Activated CD8-positive, alpha-beta memory T cell treated with anti-CD3 and anti-CD28 coated beads for 1 hour (primary cell): ENCODE measurements at places on chromosomes 16 and 17.

GRCh38 chr16:26752166-26752565 lies 314.6 kb upstream of the C16orf82 start:
- DNase-seq: no peak

DNA sequence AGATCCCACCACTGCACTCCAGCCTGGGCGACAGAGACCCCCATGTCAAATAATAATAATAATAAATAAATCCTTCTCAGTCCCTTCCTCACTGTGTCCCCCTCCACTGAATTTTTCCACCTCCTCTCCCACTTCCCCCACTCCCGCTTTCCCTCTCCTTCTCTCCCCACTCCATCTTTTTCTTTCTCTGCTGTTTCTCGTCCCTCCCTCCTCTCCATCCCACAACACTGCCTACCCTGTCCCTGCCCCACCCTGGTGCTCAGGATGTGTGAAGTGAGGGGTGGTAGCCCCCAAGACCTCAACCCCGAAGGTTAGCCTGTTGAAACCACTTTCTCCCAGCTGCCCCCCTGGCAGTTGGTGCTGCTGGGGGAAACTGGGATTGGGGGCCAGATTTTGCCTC lies 34.4 kb upstream of the STH start:
- DNase-seq: no peak

- DNase-seq: no peak
These were observed 42.8 kb downstream of the METRNL start for GRCh38 chr17:83121921-83122820.

GRCh38 chr16:55152875-55153390 lies 171.1 kb upstream of the IRX6 start:
- DNase-seq: no peak

- DNase-seq: no peak
These were observed 146.5 kb upstream of the CDH11 start for GRCh38 chr16:65268331-65268730.

DNA sequence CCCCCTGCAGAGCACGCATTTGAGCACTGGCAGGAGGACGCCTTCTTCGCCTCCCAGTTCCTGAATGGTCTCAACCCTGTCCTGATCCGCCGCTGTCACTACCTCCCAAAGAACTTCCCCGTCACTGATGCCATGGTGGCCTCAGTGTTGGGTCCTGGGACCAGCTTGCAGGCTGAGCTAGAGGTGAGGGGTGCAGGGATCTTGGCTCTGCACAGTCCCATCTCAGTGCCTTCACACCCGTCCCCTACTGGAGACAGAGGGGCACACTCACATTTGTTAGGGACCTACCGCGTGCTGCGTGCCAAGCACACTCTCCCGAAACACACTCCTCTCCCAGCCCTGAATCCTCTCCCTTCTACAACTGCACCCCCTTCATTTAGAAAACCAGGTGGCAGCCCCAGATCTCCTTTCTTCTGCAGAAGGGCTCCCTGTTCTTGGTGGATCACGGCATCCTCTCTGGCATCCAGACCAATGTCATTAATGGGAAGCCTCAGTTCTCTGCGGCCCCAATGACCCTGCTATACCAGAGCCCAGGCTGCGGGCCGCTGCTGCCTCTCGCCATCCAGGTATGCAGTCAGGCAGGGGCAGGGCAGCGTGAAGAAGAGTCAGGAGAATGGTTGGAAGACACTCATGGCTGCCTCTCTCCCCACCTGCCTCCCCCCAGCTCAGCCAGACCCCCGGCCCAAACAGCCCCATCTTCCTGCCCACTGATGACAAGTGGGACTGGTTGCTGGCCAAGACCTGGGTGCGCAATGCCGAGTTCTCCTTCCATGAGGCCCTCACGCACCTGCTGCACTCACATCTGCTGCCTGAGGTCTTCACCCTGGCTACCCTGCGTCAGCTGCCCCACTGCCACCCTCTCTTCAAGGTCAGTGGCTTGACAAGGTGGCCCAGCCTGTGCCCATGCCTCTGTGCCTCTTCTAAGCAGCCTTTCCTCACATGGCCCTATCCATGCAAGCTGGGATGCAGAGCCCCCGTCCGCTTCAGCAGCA lies 6.3 kb downstream of the ALOX15B start:
- no peak for DNase-seq
